ENCODE measurements at places on chromosomes 6 and 20. TPM values are rescaled to one million over a fixed set of nuclear protein-coding genes. Genes with fewer than 3 reads are reported as not detected.

- DNase-seq: no peak
Measured at GRCh38 chr6:113648698-113649097, 208.4 kb upstream of the MARCKS start.

GRCh38 chr20:3729811-3730540 is 2.5 kb upstream of the HSPA12B start:
- DNase-seq: no peak

DNA sequence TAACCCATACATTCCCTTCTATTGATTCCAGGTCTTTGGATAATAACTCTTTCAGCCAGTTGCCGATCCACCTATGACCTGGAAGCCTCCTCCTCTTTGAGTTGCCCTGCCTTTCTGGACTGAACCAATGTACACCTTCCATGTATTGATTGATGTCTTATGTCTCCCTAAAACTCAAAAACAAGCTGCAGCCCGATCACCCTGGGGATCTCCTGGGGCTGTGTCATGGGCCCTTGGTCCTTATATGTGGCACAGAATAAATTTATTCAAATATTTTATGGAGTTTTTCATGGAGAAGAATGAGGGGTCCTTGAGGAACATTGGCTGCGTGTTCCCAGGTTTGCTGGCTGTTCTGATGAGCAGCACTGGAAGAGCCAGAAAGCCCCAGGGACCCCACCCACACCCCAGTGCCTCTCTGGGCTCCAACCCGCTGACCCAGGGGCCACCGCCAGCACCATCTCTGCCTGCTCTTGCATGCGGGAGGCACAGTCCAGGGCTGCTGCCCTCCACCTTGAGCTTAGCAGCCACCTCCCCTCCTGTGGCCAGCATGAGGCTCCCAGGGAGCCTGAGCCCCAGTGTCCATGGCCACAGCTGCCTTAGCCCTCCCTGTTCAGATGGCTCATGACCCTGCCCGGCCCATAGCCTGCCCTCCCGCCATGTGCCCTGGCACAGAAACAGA is 36.5 kb upstream of the CST7 start:
- DNase-seq: no peak

Gene HLA-DRB5
- polyA plus RNA-seq: 0.05 TPM

Gene LY6G5C
- 0.95 TPM for polyA plus RNA-seq

Gene SOX18
- not detected for polyA plus RNA-seq

GRCh38 chr6:154580397-154581135 is 70.1 kb upstream of the CNKSR3 start:
- no peak for DNase-seq

Gene ULBP2
- polyA plus RNA-seq: 15.7 TPM
